ENCODE measurements at places on chromosomes 5 and 9. TPM values are rescaled to one million over a fixed set of nuclear protein-coding genes. Genes with fewer than 3 reads are reported as not detected.

RUFY1 gene
- 45.7 TPM for total RNA-seq

ACSL6 gene
- total RNA-seq, result 1.6 TPM

RNF20 gene
- total RNA-seq, result 48.5 TPM

FAM151B gene
- 0.72 TPM for total RNA-seq

GABRB2 gene
- total RNA-seq, result 0.20 TPM

GAS1 gene
- total RNA-seq, result 2.7 TPM

NTRK2 gene
- not detected for total RNA-seq

ARID3C gene
- not detected for total RNA-seq

AGXT2 gene
- not detected for total RNA-seq

CFAP90 gene
- 0.35 TPM for total RNA-seq

SRP19 gene
- total RNA-seq, result 82.5 TPM

GRIA1 gene
- 0.52 TPM for total RNA-seq

SAXO1 gene
- 0.09 TPM for total RNA-seq

DNA sequence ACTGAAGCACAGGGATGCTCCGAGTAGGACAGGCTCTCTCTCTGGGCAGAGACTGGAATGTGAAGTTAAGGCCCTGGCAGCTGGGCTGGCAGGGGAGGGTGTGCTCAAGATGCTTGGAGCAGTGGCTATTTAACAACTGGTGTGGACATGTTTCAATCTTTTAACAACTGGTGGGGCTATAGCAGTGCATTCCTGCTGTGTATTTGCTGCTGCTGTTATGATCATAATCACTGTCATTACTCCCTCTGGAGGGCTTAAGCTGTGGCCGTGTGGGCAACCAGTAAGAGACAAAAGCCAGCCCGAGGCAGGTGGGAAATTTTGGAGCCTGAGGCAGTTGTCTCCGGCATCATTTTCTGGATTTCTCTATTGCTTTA is 33.3 kb upstream of the PTGS1 start:
- DNase-seq, result no peak

DNA sequence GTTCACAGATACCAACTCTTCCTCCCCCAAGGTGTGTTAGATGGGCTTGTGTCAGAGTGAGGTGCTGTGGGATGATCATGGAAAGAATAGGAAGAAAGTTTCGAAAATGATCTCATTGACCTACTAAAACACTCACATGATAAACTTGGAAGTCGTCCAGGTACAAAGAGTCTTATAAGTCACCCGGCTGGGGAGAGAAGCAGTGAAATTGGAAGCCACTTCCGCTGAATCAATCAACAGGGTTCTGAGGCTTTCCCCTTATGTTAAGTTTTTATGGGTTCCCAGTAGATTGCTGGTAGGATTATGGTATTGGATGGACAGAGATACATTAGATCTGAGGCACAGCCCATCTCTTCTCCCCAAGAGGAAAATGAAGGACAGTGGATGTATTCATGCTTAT is 218.8 kb upstream of the MSX2 start:
- DNase-seq, result no peak

DNA sequence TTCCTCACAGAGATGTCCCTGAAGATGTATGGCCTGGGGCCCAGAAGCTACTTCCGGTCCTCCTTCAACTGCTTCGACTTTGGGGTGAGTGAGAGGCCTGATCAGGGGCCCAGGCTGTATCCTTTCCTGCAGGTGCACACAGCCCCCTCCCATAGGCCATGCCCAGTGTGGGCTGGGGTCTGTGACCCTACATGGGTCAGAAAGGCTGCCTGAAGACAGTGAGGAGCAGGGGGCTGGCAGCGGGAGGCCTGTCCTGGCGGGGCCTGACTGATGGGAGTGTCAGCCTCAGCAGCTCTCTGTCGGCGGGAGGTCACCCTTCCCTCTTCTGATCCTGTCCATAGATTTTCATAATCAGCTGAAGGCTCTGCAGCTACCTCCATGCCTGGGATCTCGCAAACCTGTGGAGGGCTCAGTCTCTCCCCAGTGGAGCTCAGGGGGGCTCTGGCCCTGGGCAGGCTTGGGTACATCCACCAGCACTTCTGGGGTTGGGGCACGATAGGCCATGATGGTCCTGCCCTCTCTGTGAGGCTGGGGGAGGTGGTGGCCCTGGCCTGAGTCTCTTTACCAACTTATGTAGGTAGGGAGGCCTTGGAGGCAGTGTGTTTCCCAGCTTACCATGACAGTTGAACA is 98.5 kb downstream of the CACNA1B start:
- DNase-seq, result no peak

DNA sequence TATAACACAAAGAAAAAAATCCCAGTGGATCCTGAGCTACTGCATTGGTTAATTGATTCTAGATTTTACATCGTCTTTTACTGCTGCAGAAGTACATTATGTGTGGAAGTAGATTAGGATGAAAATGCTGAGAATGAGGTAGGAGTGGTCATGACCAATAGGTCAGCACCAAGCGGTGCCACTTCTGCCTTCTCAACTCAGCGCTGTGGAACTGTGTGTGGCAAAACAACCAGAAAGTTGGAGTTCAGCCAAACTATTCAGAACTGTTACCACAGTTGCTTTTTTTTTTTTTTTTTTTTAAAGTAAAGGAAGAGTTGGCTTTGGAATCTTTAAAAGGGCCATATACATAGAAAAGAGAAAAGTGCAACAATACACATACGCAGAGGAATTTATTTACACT is 24.2 kb downstream of the POU5F2 start:
- no peak for DNase-seq

- DNase-seq, result peak; percentile 29
Observed at GRCh38 chr9:117958726-117959125, 254.5 kb downstream of the TLR4 start.

GRCh38 chr5:95087816-95088317 is 197.0 kb downstream of the MCTP1 start:
- DNase-seq, result no peak

- DNase-seq, result no peak
Observed at GRCh38 chr5:171810227-171810626, 24.6 kb downstream of the SMIM23 start.

DNA sequence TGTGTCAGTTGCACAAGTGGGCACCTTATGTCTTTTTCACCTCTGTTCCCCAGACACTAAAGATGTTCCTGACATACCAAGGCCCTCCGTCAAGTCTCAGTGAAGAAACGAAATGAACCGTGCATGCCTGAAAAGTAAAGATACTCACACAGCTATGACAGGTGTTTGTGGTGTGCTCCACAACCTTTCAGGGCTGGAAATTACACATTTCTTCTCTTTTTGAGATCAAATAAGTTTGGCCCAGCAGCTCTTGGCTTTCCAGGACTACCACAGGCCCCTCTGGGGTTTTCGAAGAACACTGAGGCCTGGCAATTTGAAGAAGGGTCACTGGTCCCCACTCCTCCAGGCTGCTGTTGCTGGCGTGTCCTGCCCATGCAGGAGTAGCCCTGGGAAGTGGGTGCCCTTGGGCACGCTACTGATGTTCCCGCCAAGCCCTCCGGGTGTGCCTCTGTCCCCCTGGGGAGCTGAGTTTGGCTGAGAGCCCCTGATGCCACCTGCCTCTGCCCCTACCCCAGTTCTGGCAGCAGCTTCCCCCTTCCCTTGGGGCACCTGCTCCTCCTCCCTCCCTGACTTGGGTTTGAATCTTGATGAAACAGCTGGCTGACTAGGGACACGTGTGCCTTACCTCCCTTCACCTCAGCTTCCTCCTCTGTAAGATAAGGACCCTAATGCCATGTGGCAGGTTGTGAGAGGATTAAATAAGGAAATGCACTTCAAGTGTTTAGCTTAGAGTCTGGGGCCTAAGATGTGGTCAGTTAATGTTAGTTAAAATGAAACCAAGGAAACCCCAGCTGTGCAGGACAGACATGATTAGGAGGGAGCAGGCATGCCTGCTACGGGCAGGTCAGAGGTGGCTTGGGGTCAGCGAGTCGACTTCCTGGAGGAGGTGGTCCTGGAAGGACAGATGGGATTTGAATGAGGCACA is 49.1 kb upstream of the GADD45G start:
- DNase-seq, result no peak

GRCh38 chr9:129275626-129276247 is 97.7 kb upstream of the IER5L start:
- peak; percentile 65 for DNase-seq

GRCh38 chr5:18720002-18720401 is 1085.7 kb downstream of the TAF11L14 start:
- no peak for DNase-seq

DNA sequence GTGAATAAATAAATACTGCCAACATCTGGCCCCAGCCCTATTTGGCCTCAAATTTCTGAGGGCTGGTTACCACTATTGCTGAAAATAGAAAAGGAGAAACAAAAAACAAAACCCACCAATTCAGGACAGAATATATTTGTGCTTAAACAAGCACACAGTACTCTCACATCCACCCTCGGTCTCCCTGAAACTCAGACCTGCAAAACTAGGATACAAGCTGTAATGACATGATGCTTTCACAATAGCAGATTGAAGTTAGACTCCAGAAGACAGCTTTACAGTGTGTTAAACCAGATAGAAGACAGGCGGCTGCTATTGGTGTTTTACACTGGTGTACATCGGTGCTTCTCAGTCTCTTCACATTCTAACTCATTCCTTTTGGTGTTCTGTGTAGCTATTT is 214.9 kb upstream of the DMRT1 start:
- DNase-seq, result no peak

- peak; percentile 54 for DNase-seq
Observed at GRCh38 chr9:97502222-97502983, 937 bp downstream of the TMOD1 start.

DNA sequence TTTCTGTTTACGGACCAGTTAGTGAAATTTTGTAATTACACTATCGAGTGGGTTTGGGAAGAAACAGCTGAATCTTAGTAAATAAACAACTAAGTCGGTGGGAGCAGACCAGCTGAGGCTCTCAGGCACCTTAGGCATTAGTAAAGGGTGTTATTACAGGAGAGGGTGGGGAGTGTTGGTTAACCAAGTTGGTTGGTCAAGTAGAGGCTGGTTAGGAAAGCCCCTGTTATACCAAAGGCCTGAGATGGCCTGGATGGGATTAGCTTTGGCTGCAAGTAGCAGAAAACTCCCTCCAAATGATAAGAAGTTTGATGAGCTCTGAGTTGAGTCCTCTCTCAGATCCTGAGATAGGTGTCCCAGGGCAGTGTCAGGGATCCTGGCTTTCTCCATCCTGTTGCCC is 81.3 kb downstream of the PPARGC1B start:
- no peak for DNase-seq

DNA sequence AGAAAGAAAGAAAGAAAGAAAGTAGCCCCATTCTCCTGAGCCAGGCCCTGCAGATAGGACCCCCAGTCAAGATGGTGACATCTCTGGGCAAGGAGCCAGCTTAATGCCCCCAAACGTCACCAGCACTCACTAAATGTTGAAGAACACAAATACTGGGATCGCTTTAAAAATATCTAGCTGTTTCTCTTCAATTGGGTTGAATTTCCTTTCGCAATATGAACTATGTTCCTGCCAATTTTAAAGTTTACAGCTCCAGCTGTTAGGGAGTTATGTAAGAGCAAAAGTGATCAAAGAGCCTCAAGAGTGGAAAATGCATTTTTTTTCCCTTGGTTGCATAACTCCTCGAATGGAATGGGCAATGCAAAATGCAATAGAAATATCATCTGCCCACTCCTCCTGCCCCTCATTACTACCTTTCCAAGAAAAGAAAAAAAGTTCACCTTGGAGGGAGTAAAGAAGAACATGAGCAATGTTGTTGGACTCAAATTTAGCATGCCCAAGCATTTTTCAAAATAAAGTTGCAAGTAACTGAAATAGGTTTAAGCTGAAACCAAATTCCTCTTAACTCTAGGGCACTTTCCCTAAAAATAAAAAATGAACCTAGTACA is 244.2 kb upstream of the PIK3R1 start:
- DNase-seq, result no peak

DNA sequence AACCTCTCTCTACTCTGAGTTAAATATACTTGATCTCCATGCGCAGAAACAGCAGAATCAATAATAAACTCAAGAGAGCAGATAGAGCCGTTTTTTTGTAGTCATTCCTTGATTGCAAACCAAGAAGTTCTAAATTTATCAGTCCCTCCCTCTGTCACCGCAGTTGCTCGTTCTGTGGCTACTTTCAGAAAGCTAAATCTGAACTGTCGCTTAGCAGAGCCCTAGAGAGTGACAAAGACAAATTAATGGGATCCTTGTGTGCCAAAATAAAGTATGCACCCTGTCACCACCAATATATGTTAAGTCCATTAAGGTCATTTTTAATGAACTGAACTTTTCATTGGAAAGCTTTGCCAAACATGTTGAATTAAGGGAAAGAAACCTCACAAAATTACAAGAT is 218.3 kb downstream of the ADAMTSL1 start:
- DNase-seq, result no peak

DNA sequence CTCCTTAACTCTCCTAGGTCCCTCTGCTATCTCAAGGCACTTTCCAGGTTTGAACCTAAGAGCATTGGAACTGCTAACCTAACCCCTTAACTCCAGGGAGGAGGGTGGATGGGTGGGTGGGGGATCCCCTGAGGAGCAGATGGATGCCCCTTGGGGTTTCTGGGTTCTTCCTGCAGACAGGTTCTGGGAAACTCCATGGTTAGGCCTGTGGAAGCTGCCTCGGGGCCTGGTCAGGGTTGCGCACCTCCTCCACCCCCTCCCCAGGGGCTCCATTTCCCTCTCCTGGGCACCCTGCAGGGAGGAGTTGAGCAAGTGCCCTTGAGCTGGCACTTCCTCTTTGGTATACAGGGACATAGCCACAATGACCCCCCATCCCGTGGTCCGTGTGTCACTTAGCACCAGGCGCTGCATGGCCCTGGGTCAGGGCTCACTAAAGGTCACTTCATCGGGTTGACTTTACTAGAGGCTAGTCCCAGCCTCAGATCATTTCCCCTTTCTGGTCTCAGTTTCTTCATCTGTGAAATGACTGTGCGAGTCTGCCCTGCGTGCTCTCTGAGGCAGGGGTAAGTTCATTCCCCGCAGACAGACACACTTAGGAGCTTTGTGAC is 16.0 kb downstream of the CXXC5 start:
- DNase-seq, result no peak

DNA sequence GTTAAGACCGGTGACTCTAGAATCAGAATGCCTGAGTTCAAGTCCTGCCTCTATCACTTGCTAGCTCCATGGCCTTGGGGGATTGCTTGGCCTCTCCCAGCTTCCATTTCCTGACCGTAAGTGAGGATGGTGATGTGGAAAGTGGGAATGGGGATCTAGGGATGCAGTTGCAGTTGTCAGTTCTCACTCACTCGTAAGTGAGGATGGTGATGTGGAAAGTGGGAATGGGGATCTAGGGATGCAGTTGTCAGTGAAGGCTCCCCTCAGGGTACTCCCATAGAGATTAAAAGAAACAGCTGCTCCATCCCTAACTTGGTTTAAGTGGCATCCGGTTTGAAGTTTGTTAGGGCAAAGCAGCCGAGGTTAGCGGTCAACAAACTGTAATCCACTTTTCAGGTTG is 3.0 kb upstream of the IL9 start:
- no peak for DNase-seq

GRCh38 chr5:158344376-158344775 is 485.4 kb upstream of the CLINT1 start:
- DNase-seq, result no peak

GRCh38 chr5:158499892-158500418 is 599.8 kb downstream of the EBF1 start:
- DNase-seq, result no peak

DNA sequence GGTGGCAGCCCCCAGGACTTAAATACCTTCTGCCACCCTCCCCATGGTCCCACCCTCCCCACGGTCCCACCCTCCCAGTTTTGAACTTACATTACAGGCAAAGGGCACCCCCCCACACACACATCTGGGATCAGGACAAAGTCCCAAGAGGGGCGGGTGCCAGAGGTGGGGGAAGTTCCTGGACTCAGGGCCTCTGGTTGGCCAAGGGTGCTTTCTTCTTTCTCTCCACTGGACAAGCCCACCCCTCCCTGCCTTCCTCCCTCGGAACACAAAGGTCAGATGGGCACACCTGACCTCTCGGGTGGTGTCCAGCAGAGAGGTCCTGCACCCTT is 19.1 kb upstream of the RALGDS start:
- no peak for DNase-seq
